Right ventricle myocardium superior (tissue), 1 donor: ENCODE measurements at places on chromosomes 11 and 22. TPM values are rescaled to one million over a fixed set of nuclear protein-coding genes. Genes with fewer than 3 reads are reported as not detected.

The POU2F3 gene
- total RNA-seq = not detected

The PATE2 gene
- total RNA-seq = not detected

GRCh38 chr11:119447664-119448242, 24.8 kb upstream of the THY1 start:
- DNase-seq = no peak

GRCh38 chr22:19834599-19834998, 20.1 kb downstream of the GNB1L start:
- DNase-seq = no peak

The GTSE1 gene
- total RNA-seq = 0.43 TPM
